Activated CD4-positive, alpha-beta T cell treated with anti-CD3 and anti-CD28 coated beads, Interleukin-2, amount 10 ng/mL, durations not matched to agents 7 days and 5 days (primary cell): ENCODE measurements at places on chromosomes 11 and 22. TPM values are rescaled to one million over a fixed set of nuclear protein-coding genes. Genes with fewer than 3 reads are reported as not detected.
A peak's percentile ranks its signal among the peaks of the same experiment; 100 is the strongest.

The CDC45 gene
- 65.7 TPM for total RNA-seq

The POLD4 gene
- total RNA-seq, result 52.7 TPM

The CASP1 gene
- 106 TPM for total RNA-seq

The ANGPTL5 gene
- total RNA-seq, result not detected

The POU2AF2 gene
- total RNA-seq, result not detected

DNA sequence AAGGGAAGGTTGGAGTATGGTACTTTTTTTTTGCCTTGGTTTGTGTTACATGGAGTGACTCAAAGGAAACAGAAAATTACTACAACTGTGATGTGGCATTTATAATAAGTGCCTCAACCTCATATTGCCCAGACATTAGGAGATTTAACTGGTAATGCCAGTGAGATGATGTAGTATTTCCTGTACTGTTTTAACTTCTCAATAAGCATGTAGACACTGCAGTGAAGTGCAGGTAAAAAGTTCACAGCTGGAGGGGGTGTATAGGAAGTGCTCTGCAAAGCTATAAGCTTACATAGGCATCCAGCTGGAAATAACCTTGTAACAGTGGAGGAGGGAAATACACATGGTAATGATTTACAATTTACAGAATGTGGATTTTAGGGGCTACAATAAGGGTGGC is 138.2 kb upstream of the MTMR2 start:
- H3K4me1 ChIP-seq, result peaks cover 49% of the 10 kb centered on the region
- no peaks in the 10 kb centered on the region for H3K27me3 ChIP-seq
- peaks cover 32% of the 10 kb centered on the region for H3K36me3 ChIP-seq
- H3K4me3 ChIP-seq, result no peak overlapping the region

- H3K4me1 ChIP-seq, result peaks cover 1% of the 10 kb centered on the region
- H3K4me3 ChIP-seq, result no peak overlapping the region
- DNase-seq, result no peak
- H3K27me3 ChIP-seq, result no peaks in the 10 kb centered on the region
- H3K36me3 ChIP-seq, result peaks cover 5% of the 10 kb centered on the region
These were observed 191.7 kb downstream of the TBC1D22A start for GRCh38 chr22:46953968-46954765.

DNA sequence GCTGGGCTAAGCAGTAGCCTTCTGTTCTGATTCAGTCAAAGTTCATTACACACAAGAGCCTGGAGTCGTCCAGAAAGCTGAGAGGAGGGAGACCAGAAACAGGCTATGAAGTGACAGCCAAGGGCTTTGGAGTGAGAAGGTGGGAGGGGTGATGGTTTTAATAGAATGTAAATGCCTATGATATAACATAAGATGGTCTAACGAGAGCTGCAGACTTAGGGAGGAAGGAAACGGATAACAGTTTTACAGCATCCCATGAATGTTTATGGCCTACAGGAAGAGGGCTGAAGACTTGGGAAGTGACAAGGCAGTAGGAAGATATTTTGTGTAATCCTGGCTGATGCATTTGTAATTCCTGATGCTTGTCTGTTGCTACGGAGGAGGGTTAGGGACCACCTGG is 62.0 kb downstream of the DHCR7 start:
- H3K36me3 ChIP-seq, result no peaks in the 10 kb centered on the region
- no peaks in the 10 kb centered on the region for H3K27me3 ChIP-seq
- DNase-seq, result no peak
- H3K27ac ChIP-seq, result no peak overlapping the region

DNA sequence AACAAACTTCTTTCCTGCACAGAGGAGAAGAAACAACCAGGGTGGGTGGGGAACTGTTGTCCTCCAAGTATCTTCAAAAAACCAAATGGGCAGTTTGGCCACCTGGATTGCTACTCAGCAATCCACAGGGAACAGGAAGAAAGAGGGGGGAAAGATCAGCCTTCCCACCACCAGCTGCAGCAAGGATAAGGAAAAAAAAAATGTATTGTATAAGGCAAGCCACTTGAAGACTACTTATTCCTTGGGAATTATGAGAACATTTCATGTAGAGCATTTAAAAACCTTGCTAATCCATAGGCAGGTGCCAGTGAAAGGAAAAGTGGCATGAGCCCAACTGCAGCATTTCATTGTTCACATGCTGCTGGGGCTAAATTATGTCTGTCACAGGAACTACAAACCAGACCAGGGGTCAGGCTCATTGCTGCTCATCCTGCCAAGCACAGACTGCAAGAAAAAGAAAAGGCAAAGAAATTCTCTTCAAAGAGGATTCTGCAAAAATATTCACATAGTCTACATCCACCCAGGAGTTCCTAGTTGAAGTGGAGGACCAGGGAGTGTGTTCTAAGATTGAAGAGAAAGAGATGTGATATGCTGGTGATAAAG is 2.2 kb downstream of the RAB30 start:
- peaks cover 15% of the 10 kb centered on the region for H3K36me3 ChIP-seq
- DNase-seq, result no peak
- H3K27me3 ChIP-seq, result peaks cover 2% of the 10 kb centered on the region
- no peak overlapping the region for H3K4me3 ChIP-seq

DNA sequence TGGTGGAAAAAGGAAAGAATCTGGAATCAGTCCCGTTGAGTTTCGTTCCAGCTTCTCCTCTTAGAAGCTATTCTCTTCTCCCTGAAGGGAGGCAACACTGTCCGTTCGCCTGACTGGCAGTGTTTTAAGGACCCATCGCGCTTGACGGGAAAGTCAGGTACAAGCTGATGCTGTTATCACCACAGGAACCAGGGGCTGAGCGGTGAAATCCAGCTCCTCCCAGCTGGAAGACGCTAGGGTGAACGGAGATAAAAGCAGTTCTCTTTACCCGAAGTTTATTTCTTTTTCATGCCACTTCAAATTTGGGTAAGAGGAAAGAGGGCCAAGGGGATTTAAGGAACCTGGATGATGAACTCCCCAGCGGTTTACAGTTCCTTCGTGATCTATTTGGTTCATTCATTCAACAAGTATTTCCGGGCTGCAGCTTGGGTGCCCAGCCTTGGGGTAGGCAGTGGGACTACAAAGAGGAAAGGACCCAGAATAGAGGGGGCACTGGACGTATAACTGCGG is 551 bp upstream of the DEUP1 start:
- H3K27ac ChIP-seq, result no peak overlapping the region
- H3K4me3 ChIP-seq, result peak overlapping the region; percentile 37
- DNase-seq, result no peak
- peaks cover 50% of the 10 kb centered on the region for H3K27me3 ChIP-seq
- no peaks in the 10 kb centered on the region for H3K36me3 ChIP-seq

GRCh38 chr11:130650456-130651030 is 202.1 kb downstream of the ADAMTS15 start:
- DNase-seq, result no peak
- H3K27me3 ChIP-seq, result no peaks in the 10 kb centered on the region
- H3K4me1 ChIP-seq, result no peaks in the 10 kb centered on the region
- no peaks in the 10 kb centered on the region for H3K36me3 ChIP-seq
- no peak overlapping the region for H3K4me3 ChIP-seq

DNA sequence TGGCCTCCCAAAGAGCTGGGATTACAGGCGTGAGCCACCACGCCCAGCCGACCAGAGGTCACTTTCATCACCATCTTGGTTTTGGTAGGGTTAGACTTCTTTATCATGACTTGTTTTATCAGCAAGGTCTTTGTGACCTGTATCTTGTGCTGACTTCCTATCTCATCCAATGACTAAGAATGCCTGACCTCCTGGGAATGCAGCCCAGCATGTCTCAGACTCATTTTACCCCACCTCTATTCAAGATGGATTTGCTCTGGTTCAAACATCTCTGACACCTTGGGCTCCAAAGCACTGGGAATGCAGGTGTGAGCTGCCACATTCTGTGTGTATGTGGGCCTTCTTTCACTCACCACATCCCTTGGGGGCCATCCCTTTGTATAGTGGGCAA is 5.1 kb upstream of the TALDO1 start:
- peaks cover 23% of the 10 kb centered on the region for H3K4me1 ChIP-seq
- H3K27ac ChIP-seq, result no peak overlapping the region
- no peaks in the 10 kb centered on the region for H3K27me3 ChIP-seq
- H3K4me3 ChIP-seq, result no peak overlapping the region
- no peak for DNase-seq

- H3K36me3 ChIP-seq, result peaks cover 3% of the 10 kb centered on the region
- peak overlapping the region; percentile 67 for H3K27ac ChIP-seq
- no peak overlapping the region for H3K4me3 ChIP-seq
- no peaks in the 10 kb centered on the region for H3K27me3 ChIP-seq
These were observed 4.2 kb upstream of the RPS6KB2 start for GRCh38 chr11:67423891-67424613.

DNA sequence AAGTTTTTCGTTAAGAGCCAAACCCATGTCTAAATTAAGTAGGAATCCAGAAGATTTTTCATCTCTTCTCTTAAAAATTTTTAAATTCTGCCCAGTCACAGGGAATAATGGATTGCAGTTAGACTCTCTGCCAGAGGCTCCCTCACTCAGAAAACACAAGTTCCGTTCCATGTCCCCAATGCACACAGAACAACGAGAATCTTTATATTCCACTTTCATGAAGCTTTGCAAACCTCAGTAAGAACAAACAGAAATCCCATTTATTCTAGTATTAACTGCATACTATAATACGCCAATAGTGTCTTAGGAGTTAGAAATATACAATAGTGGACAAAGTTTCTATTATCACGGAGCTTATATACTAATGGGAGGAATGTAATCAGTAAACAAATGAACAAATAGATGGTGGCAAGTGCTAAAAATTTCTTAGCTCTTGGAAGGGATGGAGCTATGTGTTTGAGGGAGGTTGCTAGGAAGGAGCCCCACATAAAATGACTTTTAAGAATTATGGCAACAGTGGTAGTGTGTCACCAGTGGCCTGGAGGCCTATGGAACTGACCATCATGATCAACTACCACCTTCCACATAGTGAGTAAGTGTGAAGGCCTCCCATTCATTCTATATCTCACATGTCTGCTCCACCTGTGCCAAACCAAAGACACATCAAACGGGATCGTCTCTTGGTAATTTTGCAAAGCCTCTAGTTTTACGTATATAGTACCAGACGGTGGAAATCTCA is 24.9 kb downstream of the PICALM start:
- no peak overlapping the region for H3K27ac ChIP-seq
- peaks cover 7% of the 10 kb centered on the region for H3K36me3 ChIP-seq
- no peaks in the 10 kb centered on the region for H3K27me3 ChIP-seq
- peaks cover 71% of the 10 kb centered on the region for H3K4me1 ChIP-seq
- DNase-seq, result no peak

- DNase-seq, result no peak
- H3K4me1 ChIP-seq, result no peaks in the 10 kb centered on the region
- H3K36me3 ChIP-seq, result no peaks in the 10 kb centered on the region
- H3K27me3 ChIP-seq, result no peaks in the 10 kb centered on the region
- H3K27ac ChIP-seq, result no peak overlapping the region
These were observed 45.7 kb downstream of the BCL2L13 start for GRCh38 chr22:17684245-17684644.

GRCh38 chr22:49627217-49628181 is 200.2 kb downstream of the BRD1 start:
- no peaks in the 10 kb centered on the region for H3K4me1 ChIP-seq
- no peak overlapping the region for H3K4me3 ChIP-seq
- no peaks in the 10 kb centered on the region for H3K36me3 ChIP-seq
- H3K27me3 ChIP-seq, result no peaks in the 10 kb centered on the region

DNA sequence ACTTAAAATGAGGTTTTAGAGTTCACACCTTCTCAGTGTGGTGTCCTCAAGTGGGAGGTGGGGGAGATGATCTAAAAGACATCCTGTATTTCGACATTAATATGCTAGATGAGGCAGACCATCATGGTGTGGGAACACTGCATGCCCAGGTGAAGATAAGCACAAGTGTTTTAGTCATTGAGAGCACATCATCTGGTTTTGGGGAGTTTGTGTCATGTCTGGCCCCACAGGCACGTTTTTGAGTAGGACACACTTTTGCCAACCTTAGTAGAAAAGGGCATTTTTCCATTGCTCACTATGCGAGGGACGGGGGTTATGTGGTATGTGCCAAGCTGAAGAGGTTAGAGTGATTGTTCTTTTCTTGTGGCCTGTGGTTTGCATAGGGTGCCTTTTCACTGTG is 189.3 kb downstream of the DBX1 start:
- no peak for DNase-seq
- H3K27me3 ChIP-seq, result peaks cover 10% of the 10 kb centered on the region
- H3K36me3 ChIP-seq, result no peaks in the 10 kb centered on the region

DNA sequence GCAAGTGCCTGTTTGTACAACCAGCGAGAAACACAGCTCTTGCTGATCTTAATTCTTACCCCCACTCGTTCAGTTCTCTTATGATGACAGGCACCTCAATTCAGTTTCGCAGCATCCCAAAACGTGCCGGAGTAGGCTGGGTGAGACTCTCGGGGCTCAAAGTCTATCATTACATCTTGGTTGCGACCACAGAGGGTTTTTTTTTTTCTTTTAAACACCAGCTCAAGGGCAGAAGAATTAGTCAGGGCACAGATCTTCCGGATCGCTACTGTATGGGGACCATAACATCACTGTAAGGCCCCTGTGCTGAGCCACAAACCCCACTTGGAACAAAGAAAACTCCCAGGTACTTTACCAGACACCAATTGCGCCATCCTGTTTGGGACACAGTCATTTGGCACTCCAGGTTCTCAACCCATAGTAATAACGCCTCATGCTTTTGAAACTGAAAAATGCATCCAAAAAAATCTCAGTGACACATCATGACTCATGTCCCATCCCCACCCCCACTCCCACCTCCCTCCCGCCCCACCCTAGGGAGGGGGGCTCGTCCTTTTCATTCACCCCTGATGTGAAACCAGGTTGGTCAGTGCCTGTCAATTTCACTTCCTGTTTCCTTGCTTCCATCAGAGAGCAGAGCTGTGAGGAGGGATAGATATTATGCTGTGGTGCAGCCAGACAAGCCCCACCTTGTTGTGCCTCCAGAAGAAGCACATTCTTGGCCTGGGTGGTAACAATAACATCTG is 41.0 kb upstream of the CD5 start:
- peaks cover 33% of the 10 kb centered on the region for H3K36me3 ChIP-seq
- H3K4me3 ChIP-seq, result peak overlapping the region; percentile 69
- H3K4me1 ChIP-seq, result peaks cover 84% of the 10 kb centered on the region
- peak overlapping the region; percentile 98 for H3K27ac ChIP-seq

DNA sequence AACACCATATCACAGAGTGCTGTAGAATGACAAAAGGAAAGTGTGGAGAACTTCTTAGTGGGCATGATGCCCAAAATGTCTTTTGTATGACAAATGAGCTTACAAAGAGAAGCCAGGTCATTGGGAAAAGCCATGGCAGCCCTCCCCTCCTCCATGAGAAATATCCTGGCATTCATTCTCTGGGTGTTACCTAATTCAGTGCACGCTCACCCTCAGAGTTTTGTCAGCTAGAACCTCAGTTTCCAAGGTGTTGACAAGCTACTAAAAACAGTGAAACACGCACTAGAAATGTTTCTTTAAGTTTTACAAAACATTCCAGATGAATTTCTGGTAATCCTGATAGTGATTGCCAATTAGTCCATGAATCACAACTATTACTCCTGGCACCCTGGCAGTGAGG is 105.4 kb upstream of the FSHB start:
- H3K27ac ChIP-seq, result no peak overlapping the region
- no peaks in the 10 kb centered on the region for H3K36me3 ChIP-seq
- H3K4me3 ChIP-seq, result no peak overlapping the region
- no peaks in the 10 kb centered on the region for H3K27me3 ChIP-seq

GRCh38 chr11:110160016-110160415 is 66.8 kb downstream of the ZC3H12C start:
- no peak overlapping the region for H3K27ac ChIP-seq
- H3K36me3 ChIP-seq, result no peaks in the 10 kb centered on the region
- H3K4me1 ChIP-seq, result no peaks in the 10 kb centered on the region
